Endothelial cell (in vitro differentiated cells): ENCODE measurements at places on chromosomes 1 and 21. TPM values are rescaled to one million over a fixed set of nuclear protein-coding genes. Genes with fewer than 3 reads are reported as not detected.
A peak's percentile ranks its signal among the peaks of the same experiment; 100 is the strongest.

CPTP gene
- total RNA-seq: 26.0 TPM

DNA sequence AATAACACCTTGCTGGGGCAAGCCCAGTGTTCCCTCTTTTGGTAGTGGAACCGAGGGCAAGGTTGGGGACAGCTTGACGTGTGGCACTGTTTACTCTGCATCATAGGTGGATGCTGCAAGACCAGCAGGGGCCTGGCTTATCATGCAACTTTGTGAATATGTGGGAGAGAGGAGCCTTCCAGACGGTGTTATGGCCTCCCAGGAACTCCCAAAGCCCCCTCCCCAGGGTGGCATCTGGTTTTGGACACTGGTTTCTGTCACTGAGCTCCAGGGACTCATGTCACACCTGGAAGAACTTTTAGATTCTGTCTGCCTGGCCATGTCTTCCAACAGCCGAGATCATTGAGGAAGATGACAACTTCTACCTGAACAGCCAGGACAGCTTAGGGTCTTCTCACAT lies 1.4 kb upstream of the TLR5 start:
- no peak for DNase-seq

DNA sequence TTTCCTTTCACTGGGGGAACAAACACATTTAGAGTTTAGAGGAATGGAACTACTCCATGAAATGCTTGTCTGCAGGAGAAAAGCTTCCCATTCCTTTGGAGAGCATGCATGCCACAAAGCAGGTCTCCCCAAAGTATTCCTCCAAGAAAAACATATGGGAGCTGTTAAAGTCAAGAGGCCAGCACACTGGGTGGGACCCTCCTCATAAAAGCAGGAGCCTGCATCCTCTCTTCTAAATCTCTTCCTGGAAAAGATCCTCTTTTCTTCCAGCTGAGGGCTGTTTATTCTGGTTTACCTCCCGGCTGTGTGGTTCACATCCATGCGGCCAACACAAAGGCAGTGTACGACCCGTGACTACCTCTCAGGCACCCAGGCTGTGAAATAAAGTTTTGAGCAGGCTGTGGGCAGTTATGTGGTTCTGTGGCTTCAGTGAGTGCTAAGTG lies 103.4 kb downstream of the TENT5C start:
- no peak for DNase-seq

DNA sequence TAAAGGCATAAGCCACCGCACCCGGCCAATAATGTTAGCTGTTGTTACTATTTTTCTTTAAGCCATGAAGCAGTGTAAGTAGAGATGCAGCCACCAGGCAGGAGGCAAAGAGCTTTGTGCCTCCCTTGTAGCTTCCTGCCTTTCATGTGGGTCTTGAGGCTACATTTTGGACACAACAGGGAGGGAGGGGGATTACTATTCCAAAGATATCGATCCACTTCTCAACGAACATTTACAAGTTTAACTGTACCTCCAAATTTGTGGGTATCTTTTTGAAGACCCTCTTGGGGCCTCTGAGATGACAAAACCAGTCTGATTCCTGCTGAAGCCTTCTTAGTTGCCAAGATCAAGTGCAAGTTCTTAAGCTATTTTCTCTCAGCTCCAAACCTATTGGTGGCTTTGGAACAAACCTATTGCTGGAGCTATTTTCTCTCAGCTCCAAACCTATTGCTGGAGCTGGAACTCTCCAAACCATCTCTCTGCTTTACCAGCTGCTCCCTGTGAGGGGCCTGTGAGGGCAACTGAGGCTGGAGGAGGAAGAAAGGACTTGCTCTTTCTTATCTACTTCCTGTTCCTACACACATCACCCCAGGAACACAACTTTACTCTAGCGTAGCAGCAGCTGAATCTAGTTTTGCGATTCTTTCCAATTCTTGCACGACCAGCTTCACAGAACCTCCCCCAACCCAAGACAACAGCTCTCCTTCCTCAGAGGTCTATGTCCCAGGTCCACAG lies 16.1 kb upstream of the RCAN3 start:
- no peak for DNase-seq

- DNase-seq: peak; percentile 20
Measured at GRCh38 chr1:13700521-13701270, 708 bp downstream of the PRDM2 start.

DNA sequence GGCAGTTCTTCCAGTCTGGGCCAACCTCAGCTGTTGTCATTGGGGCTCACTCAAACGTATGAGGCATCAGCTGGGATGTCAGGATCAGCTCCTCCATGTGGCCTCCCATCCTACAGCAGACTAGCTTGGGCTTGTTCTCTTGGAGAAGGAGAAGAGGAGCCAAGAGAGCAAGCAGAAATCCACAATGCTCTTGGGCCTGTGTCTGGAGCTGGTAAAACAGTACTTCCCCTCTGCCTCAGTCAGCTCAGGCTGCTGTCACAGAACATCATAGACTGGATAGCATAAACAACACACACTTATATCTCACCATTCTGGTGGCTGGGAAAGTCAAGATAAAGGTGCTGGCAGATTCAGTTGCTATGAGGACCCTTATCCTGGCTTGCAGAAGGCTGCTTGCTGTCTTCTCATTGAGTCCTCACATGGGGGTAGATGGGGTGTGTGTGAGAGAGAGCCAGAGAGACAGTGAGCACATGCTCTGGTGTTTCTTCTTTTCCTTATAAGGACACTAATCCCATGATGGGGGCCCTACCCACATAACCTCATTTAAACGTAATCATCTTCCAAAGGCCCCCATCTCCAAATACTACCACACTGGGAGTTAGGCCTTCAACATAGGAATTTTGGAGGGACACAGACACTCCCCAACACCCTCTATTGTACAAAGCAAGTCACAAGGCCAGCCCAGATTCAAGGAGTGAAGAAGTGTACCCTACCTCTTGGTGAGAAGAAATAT lies 16.3 kb upstream of the DNAJC6 start:
- DNase-seq: no peak
